ENCODE measurements at places on chromosomes 7 and 10. TPM values are rescaled to one million over a fixed set of nuclear protein-coding genes. Genes with fewer than 3 reads are reported as not detected.

Gene OPALIN
- 153 TPM for total RNA-seq

Gene C10orf143
- total RNA-seq = 5.4 TPM

Gene ANKRD2
- total RNA-seq = 5.0 TPM

Gene PHKG1
- 14.6 TPM for total RNA-seq

Gene NEUROG3
- not detected for total RNA-seq

Gene PUS7
- total RNA-seq = 12.7 TPM

Gene CCDC172
- total RNA-seq = not detected

Gene TFEC
- 2.1 TPM for total RNA-seq

Gene TEX47
- total RNA-seq = not detected

Gene GIMAP4
- total RNA-seq = 40.3 TPM

Gene UBE2D1
- total RNA-seq = 21.3 TPM

Gene ARHGAP22
- total RNA-seq = 23.5 TPM

Gene IDI1
- 59.9 TPM for total RNA-seq

Gene KLF14
- not detected for total RNA-seq

Gene CYP3A4
- not detected for total RNA-seq

Gene CH25H
- 0.83 TPM for total RNA-seq

Gene AQP1
- total RNA-seq = 192 TPM

Gene PLXNA4
- total RNA-seq = 45.4 TPM

Gene SFMBT2
- total RNA-seq = 32.6 TPM

Gene CYP3A5
- 2.0 TPM for total RNA-seq

Gene INSYN2A
- total RNA-seq = 3.4 TPM

Gene ANXA8
- total RNA-seq = 1.8 TPM

Gene CLEC2L
- 38.2 TPM for total RNA-seq

Gene CDH23
- total RNA-seq = 9.2 TPM

Gene KIAA1217
- 38.0 TPM for total RNA-seq

Gene TRPV5
- 0.96 TPM for total RNA-seq

Gene PNLIPRP3
- total RNA-seq = not detected

Gene CLRN3
- not detected for total RNA-seq

Gene CPXM2
- total RNA-seq = 2.8 TPM

Gene CPEB3
- total RNA-seq = 59.8 TPM

Gene PMPCB
- 63.8 TPM for total RNA-seq

Gene SSBP1
- 71.5 TPM for total RNA-seq

Gene CFAP69
- total RNA-seq = 21.0 TPM

Gene ADCYAP1R1
- total RNA-seq = 116 TPM

Measured in dorsolateral prefrontal cortex (tissue), 122 donors.